ENCODE measurements at places on chromosomes 6 and 20.

DNA sequence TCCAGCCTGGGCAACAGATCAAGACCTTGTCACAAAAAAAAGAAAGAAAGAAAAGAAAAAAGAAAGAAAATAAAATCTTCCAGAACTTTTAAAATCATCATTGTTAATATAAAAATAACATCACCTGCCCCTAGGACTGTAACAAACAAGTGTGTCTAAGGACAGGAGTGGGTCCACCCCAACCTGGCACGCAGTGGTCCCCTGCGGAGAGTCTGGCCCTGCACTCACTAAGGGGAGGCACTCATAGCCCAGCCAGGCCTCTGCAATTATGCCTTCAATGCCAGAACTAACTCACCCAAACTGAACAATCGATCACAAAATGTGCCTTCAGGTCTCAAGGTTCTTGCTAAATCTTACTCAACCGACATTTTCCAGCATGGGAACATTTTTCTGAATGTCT, 4.8 kb downstream of the GMEB2 start:
- no peak for DNase-seq

- no peak for DNase-seq
These were observed 29.8 kb downstream of the PLCG1 start for GRCh38 chr20:41167118-41167470.

DNA sequence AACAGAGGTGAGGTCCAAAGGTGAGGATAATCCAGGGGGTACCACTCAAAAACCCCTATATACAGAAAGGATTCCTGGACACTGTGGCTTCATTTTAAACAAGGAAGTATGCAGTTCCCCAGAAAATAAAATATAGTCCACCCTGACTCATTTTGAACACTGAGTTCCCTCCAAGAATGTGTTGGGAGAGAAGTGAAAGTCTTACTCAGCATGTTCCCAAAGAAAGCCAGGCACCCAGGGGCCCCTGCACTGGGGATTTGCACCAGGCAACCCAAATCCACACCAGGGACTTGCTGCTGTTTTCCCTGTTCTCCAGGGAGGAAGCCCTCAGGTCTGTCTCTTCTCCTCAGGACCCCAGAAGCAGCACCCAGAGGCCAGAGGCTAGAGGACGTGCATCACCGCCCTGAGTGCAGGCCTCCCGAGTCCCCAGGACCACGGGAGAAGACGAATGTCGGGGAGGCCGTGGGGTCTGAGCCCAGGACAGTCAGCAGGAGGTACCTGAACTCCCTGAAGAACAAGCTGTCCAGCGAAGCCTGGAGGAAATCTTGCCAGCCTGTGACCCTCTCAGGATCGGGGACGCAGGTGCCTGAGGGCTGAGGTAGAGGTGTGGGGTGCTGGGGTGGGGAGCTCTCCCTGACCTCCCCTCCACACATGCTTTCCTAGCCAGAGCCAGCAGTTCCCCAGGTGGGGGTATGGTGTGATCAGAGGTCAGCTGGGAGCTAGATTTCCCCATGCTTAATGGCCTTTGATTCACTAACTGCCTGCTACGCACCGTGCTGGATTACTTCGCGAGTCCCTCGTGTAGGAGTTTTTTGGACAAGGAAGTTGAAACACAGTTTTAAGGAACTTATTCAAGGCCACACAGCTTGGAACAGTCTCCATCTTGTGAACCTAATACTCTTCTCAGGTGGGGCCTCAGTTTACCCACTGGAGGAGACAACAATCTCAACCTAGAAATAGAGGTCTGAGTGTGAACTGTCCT, 3.3 kb downstream of the FGD2 start:
- peak; percentile 37 for DNase-seq

DNA sequence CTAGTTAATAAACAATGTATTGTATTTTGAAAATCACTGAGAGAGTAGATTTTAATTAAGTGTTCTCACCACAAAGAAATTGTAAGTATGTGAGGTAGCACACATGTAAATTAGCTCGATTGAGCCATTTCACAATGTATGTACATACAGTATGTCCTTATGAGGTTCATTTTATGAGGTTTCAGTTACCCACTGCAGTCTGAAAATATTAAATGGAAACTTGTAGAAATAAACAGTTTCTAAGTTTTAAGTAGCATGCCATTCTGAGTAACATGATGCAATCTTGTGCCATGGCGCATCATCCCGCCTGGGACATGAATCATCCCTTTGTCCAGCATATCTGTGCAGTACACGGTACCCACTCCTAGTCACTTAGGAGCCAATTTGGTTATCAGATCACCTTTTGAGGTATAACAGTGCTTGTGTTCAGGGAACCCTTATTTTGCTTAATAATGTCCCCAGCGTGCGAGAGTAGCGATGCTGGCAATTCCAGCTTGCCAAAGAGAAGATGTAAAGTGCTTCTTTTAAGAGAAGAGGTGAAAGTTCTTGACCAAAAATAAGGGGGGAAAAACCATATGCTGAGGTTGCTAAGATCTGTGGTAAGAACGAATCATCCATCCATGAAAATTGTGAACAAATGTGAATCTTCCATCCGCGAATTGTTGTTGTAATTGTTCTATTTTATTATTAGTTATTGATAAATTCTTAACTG, 64.7 kb downstream of the KCNS1 start:
- DNase-seq, result peak; percentile 82

GRCh38 chr20:7523288-7523687, 417.0 kb downstream of the HAO1 start:
- DNase-seq, result no peak

DNA sequence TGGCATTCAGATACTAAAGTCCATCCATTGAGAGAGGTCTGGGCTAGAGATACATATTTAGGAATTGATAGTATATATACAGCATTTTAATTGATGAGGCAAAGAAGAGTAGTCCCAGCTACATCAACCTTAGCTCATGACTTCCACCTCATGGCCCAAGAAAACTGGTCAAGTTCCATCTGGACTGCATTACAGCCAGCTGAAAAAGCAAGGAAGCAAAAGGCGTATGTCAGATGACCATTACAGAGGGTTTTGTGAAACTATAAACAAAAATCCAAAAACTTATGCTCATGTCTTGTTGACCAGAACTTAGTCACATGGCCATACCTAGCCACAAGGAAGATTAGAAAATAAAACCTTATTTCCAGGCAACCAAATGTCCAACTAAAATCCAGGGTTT, 46.8 kb upstream of the RNF146 start:
- peak; percentile 48 for DNase-seq

DNA sequence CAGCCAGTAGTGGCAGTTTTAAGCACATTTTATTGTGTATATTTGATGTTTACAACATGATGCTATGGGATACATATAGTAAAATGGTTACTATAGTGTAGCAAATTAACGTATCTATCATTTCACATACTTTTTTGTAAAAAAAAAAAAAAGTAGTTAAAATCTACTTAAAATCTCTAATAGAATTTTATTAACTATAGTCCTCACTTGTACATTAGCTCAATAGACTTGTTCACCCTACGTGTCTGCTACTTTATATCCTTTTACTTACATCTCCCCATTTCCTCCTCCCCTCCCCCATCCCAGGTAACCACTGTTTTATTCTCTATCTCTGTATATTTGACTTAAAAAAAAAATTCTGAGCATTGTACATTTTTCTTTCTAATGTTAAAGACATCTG, 23.0 kb downstream of the GTPBP2 start:
- no peak for DNase-seq

GRCh38 chr6:4819706-4820283, 43.6 kb downstream of the CDYL start:
- DNase-seq, result peak; percentile 65

GRCh38 chr20:57193094-57193493, 73.3 kb downstream of the BMP7 start:
- DNase-seq, result no peak

GRCh38 chr20:24136659-24137246, 148.2 kb upstream of the GGTLC1 start:
- no peak for DNase-seq

- peak; percentile 98 for DNase-seq
These were observed 65.0 kb upstream of the SIRPA start for GRCh38 chr20:1830240-1830639.
